ENCODE measurements at places on chromosomes 1 and 21.
A peak's percentile ranks its signal among the peaks of the same experiment; 100 is the strongest.

DNA sequence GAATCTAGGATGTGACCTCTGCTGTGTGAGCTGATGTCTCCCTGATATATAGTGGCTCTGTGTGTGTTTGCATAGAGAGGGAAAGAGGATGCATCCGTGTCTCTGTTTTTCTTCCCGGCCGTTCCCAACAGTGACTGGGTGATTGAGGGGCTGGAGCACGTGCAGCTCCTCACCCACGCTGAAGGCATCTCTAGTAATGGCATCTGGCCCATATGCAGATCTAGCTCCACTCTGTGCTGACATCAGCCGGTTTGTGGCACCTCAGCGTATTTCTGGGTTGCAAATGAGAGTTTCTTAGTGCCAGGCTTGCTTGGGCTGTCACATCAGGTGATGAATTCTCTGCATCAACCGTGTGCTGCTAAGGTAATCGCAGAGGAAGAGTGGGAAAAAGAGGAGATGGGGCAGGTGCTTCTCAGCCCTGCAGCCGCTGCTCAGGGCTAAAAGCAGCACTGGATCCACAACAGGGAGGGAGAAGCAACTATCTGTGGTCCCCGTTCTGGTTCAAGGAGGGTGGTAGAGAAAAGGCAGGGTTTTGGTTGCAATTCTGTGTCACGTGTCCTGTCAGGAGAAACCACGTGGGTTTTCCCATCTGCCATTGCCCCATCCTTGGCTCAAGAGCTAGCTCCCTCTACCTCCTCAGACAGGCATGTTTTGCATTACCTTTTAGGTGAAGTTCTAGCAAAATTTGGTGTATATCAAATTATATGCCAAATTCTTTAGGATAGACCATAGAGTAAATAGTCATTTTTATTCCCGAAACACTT is 282.9 kb downstream of the PBX1 start:
- DNase-seq = no peak

DNA sequence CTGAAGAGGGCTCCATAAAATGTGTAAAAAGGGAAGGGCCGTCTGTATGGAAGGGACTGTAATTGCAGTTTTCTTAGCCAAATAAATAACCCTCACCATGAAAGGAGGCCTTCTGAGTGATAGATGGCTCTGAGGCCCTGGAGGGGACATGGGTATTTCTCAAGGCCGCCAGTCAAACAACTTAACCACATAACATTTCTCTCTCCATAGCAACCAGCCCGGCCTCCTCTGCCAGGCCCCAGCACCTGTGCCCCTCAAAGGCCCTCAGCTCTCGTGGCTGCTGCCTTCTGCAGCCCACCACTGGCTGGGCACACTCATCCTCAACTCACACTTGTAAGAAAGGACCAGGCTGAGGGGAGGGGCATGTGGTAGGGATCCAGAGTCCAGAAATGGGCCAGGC is 57.0 kb upstream of the GJB5 start:
- no peak for DNase-seq

DNA sequence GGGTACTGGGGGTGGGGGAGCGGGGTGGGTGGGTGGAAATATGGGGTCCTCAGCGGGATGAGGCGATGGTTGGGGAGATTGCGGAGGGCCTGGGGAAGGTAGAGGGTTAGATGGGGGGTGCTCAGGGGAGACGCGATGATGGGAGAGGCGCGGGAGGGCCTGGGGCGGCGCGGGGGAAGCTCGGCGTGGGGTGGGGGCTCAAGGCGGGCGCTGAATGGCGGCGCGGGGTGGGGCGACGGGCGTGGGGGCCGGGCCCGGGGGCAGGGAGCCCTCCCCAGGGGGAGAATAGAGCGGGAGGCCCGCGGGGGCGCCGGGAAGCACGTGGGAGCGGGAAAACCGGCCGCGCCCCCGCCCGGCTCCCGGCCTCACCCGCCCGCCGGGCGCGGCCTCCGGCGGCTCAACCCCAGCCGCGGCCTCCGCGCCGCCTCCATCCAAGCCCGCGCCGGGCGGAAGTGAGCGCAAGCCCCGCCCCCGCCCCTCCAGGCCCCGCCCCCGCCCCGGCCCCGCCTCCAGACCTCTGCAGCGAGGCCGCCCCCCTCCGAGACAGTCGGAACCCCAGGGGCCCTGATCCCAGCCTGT is at the start of gene FAAP20:
TSS of gene FAAP20 (minus strand) at position 454 of the 579 bp plus-strand sequence. CDS start at position 431, 23 bp downstream.
- peak; percentile 60 for DNase-seq

DNA sequence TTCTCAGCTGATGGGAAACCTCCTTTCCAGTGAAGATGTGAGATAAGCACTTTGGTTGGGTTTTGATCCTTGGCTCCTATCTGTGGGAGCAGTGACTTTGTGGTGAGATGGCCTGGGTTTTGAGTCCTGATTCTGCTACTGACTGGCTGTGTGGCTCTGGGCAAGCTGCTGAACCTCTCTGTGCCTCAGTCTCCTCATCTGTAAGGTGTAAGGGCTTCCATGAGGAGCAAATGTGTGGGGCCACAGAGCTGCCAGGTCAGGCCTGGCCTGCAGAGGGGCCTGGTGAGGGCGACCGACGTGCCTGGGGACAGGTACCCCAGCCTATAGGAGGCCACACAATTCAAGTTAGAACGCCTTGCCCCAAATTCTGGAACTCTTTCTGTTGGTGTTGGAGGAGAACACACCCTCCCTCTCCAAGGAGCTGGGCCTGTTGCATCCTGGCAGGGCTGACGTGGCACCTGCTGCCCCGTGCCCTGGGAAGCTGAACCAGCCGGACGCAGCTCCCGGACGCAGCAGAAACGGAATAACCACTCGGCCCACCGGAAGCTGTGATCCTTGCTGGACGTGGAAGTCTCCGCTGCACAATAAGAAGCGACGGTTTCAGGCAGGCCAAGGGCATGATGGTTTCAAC is 62.7 kb downstream of the AGPAT3 start:
- DNase-seq = no peak

DNA sequence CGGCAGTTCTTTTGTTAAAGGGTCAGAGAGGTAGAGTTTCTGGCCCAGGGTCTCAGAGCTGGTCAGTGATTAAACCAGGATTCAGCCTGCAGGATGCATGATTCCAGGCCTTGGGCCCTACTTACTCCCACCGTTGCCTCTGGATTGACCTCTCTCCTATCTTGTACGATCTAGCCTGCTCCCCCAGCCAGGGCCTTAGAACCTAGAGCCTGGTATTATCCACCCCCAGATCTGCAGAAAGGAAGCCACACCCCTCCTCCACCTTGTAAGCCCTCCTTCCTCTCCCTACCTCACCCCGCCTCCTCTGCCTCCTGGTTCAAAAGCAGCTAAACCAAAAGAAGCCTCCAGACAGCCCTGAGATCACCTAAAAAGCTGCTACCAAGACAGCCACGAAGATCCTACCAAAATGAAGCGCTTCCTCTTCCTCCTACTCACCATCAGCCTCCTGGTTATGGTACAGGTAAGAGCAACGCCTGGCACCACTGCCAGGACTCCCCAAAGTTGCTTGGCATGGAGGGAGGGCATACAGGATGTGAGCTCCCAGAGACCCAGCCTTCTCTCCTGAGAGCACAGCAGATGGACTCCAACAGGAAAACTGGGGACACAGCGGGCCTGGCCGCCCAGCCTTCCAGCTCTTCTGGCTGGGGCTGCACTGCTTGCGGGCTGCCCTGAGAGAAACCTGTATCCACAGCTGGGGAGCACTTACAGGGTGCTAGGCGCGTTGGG is at the start of gene CD52:
TSS of gene CD52 (plus strand) at position 347 of the 726 bp plus-strand sequence. CDS start at position 407, 60 bp downstream.
- peak; percentile 73 for DNase-seq

GRCh38 chr1:66351478-66351877 is 182.5 kb upstream of the SGIP1 start:
- no peak for DNase-seq

DNA sequence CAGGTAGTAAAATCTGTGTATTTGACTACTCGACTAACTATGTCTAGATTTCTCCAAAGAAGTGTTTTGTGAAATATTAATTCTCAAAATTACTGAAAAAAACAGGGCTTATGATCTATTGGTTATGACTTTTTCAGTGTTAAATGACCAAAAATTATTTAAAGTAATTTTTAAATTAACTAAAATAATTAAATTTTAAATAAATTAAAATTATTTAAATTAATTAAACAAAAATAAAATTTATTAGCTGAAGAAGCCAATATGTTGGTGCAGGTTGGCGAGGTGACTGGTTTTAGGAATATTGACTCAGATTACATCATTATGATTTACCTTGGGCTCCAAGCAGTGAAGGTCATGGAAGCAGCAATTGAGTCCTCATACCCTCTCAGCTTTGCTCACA is 483.2 kb downstream of the PTPRC start:
- DNase-seq = no peak

DNA sequence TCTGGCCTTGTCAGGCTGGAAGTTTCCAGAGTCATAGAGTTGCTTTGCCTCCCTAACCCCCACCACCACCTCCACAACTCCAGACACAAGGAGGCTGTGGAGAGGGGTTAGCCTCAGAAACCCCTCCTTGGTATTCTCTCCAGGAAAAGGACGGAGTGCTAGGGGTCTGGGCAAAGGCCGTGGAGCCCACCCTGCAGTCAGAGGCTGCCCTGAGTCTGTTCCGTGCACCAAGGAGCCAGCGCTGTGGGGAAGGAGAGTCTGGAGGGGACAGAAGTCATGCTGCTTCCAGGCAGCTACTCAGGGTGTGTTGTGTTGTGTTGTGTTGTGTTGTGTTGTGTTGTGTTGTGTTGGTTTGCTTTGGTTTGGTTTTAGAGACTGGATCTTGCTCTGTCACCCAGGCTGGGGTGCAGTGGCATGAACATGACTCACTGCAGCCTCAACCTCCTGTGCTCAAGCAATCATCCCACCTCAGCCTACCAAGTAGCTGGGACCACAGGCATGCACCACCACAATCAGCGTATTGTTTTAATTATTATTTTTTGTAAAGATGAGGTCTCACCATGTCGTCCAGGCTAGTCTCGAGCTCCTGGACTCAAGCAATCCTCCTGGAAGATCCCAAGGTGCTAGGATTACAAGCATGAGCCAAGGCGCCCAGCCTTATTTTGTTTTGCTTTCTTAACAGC is 122.2 kb upstream of the TMEM51 start:
- DNase-seq = no peak

- peak; percentile 85 for DNase-seq
These were observed at the start of gene PSRC1 for GRCh38 chr1:109282952-109283747. PSRC1 (minus strand) TSS chr1:109283145.

- no peak for DNase-seq
These were observed 42.4 kb downstream of the CD55 start for GRCh38 chr1:207363871-207364270.

- DNase-seq = no peak
These were observed 117.0 kb upstream of the PLD5 start for GRCh38 chr1:242641461-242641860.

DNA sequence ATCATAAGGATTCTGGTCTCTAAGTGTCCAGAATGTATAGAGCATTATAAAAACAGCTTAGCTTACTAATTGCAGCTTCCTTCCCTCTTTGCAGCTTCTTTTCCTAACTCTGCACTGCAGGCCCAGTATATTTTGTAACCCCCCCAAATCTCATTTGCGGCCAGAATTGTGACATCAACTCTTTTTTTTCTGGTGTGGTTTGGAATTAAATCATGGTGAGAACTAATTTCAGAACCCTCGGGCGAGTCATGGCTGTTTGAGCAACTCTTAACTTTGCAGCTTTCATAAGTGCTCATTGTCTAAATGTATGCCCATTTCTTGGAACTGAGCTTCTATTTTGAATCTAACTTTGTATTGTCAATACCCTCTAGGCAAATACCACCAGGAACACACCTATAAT is 187.4 kb downstream of the CYYR1 start:
- no peak for DNase-seq

- DNase-seq = no peak
These were observed 63.5 kb upstream of the DMRTB1 start for GRCh38 chr1:53395671-53396215.

DNA sequence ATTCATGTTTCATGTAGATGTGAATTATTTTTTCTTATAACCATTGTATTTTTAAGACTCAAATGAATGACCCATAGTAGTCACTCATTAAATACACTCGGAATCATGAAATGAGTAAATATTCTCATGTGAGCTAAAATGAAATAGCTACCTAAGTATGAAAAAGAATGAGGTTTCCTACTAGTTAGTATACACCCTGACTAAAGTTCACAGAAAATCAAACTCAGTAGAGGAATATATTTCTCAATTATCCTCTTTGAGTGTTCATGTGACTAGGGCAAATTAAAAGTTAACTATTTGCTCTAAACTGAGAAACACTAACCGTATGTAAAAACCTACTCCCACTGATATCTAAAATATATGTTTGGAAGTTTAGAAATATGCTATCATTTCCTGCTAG is 187.8 kb downstream of the BRINP3 start:
- no peak for DNase-seq
